Prostate gland (tissue), 2 donors: ENCODE measurements at places on chromosomes 7 and 10.

DNA sequence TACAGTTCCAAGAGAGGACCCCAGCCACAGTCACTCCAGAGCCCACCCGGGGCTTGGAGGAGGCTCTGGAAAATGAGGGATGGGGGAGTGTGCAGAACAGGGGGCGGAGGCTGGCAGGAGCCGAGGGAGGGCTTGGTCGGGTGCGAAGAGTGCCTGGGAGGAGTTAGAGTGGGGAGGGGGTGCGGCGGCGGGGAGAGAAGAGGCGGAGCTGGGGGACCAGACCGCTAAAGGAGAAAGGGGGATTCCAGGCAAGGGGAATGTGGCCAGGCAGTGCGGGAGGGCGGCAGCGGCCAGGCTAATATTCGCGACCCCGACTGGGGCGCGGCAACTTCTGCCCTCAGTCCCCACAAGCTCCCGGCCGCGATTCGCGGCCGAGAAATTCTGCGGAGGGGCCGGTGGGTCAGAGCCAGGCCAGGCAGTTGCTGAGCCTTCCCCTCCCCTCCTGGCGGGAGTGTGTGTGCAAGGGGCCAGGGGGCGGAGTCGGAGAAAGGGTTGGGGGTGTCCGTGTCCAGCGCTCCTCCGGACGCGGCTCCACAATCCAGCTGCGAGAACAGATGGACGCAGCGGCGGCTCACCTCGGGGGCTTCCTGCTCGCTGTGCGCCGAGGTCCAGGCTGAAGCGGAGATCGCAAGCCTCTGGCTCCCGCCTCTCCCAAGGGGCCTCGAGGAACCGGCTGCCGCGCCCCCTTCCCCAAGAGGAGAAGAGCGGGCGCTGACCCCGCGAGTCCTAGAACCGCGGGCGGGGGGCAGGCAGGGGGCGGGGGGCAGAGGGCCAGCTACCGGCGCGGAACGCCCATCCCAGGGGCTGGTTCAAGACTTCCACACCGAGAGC lies 612 bp upstream of the SLC18A3 start:
- H3K27ac ChIP-seq = no peak overlapping the region
- H3K27me3 ChIP-seq = peaks cover 53% of the 10 kb centered on the region
- no peak for DNase-seq
- H3K36me3 ChIP-seq = no peaks in the 10 kb centered on the region

GRCh38 chr7:116780966-116781365 lies 81.4 kb upstream of the CAPZA2 start:
- H3K27me3 ChIP-seq = no peaks in the 10 kb centered on the region
- DNase-seq = peak; percentile 55
- H3K4me1 ChIP-seq = no peaks in the 10 kb centered on the region
- no peak overlapping the region for H3K4me3 ChIP-seq
- no peak overlapping the region for H3K27ac ChIP-seq

DNA sequence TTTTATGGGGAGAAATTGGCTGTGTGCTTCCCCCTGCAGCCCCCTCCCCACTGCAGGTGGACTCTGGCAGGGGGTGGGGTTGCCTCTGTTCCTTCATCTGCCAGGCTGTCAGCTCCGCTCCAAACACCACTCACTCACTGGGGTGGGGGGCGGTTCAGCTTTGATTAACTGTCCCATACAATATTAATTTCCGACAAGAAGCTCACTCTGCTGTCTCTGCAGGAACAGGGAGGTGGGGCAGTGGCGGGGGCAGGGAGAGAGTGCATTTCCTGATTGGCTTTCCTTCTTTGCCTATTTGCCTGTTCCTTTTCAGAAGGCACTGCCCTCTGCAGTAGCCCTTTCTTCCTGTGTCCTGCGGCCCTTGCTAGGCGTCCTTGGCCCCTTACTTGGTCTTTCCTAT lies 500.8 kb downstream of the PLXNA4 start:
- no peak overlapping the region for H3K27ac ChIP-seq
- DNase-seq = no peak
- no peaks in the 10 kb centered on the region for H3K36me3 ChIP-seq
- H3K4me1 ChIP-seq = no peaks in the 10 kb centered on the region
- H3K4me3 ChIP-seq = no peak overlapping the region
- no peaks in the 10 kb centered on the region for H3K27me3 ChIP-seq

DNA sequence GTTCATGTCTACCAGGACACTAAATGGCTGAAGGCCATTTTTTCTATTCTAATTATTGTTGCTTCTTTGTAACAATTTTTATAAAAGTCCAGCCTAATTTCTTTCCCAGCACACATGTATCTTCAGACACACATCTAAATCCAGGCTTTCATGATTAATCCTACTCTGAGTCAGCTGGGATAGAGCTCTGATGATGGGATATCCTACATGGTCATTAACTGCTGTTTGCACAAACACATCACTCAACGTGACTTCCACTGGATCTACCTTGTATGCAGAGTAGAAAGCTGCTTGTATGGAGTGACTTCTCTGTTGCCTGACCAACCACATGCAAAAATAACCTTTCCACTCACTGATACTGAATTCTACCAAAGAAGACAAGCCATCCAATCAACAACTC lies 260.9 kb downstream of the AHR start:
- no peaks in the 10 kb centered on the region for H3K27me3 ChIP-seq
- no peak for DNase-seq
- no peak overlapping the region for H3K27ac ChIP-seq
- H3K36me3 ChIP-seq = no peaks in the 10 kb centered on the region

DNA sequence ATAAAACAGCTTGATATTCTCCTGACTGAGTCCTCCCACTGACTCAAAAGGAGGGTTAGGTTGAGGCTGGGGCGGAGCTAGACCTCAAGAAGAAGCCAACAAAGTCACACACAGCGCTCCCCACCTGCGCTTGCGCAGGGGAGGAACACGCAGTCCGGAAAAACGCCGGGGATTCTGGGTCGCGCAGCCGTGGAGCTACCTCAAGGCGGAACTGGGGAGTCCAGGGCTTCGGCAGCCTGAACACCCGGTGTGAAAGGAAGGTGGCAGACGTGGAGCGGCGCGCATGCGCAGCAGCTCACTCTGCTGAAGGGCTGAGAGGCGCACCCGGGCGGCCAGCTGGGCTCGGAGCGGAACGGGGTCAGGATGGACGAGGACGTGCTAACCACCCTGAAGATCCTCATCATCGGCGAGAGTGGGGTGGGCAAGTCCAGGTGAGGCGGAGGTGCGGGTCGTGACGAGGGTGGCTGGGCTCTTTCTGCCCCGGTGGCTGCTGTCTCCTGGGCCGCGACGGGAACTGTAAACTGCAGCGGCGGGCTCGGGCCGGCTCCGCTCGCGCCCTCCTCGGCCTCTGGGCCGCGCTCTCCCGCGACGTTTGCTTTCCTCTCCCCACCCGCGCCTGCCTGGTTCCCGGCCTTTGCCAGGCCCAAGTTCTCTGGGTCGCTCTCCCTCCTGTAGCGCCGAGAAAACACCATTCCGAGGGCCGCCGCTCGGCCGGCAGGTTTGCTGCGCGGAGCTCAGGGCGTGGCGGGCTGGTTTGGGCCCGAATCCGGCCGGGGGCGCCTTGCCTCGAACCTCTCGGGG lies at the start of gene RAB18:
RAB18 (plus strand) TSS at position 298 of the 801 bp plus-strand sequence; CDS start at position 364, 66 bp downstream.
- H3K36me3 ChIP-seq = no peaks in the 10 kb centered on the region
- DNase-seq = peak; percentile 96
- peaks cover 4% of the 10 kb centered on the region for H3K4me1 ChIP-seq
- peak within 1 kb of the TSS; percentile 85 for H3K27ac ChIP-seq

- no peaks in the 10 kb centered on the region for H3K4me1 ChIP-seq
- H3K27ac ChIP-seq = no peak overlapping the region
- no peaks in the 10 kb centered on the region for H3K36me3 ChIP-seq
- H3K27me3 ChIP-seq = no peaks in the 10 kb centered on the region
- no peak for DNase-seq
Measured at GRCh38 chr7:21355406-21355874, 72.4 kb upstream of the SP4 start.

DNA sequence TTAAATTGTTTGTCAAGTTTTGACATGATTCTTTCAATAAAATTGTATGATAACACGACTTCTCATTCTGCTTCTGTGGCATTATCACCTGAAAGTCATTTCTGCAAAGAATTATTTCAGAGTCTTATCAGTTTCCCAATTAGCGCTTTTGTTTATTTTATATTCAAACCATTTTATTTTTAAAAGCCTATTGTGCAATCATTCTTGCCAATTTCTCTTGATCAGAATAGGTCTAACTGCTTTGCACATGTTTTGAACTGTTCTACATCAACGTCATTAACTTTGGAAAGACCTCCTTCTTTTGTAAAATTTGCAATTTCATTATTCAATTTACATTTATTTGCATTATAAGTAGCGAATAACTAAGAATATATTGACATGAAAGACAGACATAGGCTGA lies 758.1 kb downstream of the CNTNAP2 start:
- no peak for DNase-seq
- no peaks in the 10 kb centered on the region for H3K27me3 ChIP-seq
- H3K4me1 ChIP-seq = no peaks in the 10 kb centered on the region
- H3K4me3 ChIP-seq = no peak overlapping the region
- no peak overlapping the region for H3K27ac ChIP-seq
- no peaks in the 10 kb centered on the region for H3K36me3 ChIP-seq

- no peak overlapping the region for H3K4me3 ChIP-seq
- no peak overlapping the region for H3K27ac ChIP-seq
- H3K36me3 ChIP-seq = no peaks in the 10 kb centered on the region
- H3K27me3 ChIP-seq = no peaks in the 10 kb centered on the region
- no peaks in the 10 kb centered on the region for H3K4me1 ChIP-seq
- DNase-seq = no peak
Measured at GRCh38 chr7:111224354-111225231, 133.7 kb downstream of the LRRN3 start.

GRCh38 chr7:124856299-124856888 lies 73.2 kb downstream of the POT1 start:
- H3K36me3 ChIP-seq = no peaks in the 10 kb centered on the region
- H3K27me3 ChIP-seq = no peaks in the 10 kb centered on the region
- H3K4me3 ChIP-seq = no peak overlapping the region

GRCh38 chr7:157875230-157876179 lies 538.7 kb downstream of the DNAJB6 start:
- no peaks in the 10 kb centered on the region for H3K36me3 ChIP-seq
- H3K27ac ChIP-seq = no peak overlapping the region
- no peak for DNase-seq
- no peak overlapping the region for H3K4me3 ChIP-seq
